Fibroblast of lung (primary cell): ENCODE measurements at places on chromosomes 7 and 10.

- no peak for DNase-seq
Observed at GRCh38 chr7:55515569-55516279, 56.6 kb downstream of the VOPP1 start.

- no peak for DNase-seq
Observed at GRCh38 chr10:90947030-90947960, 26.4 kb upstream of the ANKRD1 start.

- DNase-seq, result peak; percentile 94
Observed at GRCh38 chr10:25047591-25048301, 31.3 kb downstream of the THNSL1 start.

DNA sequence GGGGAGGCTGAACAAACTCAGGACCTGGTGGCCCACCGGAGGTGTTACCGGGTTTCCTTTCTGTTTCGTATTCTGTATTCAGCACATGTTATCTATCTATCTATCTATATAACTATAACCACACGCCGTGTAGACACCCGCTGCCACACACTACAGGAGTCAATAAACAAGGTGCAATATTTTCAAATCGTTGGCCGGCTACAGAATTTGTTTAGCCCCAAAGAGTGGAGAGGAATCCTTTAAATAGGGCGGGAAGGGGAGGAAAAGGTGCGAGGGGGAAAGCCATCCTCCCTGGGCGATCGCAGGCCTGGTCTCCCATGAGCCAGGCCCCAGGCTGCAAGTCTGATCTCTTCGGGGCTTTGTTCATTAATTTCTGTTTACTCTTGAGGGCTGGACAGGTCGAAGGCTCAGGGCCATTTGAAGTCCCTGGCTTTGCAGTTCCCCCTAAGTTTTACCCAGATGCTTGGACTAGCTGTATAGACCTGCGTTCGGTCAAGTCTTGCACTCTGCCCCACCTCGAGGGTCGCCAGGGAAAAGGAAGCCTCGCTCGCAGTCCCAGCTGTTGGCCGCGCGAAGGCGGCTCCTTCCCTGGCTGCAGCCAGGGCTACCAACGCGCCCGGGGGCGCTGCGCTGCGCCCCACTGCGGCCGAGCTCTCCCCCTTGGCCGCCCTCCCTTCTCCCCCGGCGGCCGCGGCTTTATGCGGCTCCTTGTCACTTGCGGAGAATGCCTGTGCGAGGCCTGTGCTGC is 3.8 kb downstream of the NKX2-3 start:
- DNase-seq, result no peak

DNA sequence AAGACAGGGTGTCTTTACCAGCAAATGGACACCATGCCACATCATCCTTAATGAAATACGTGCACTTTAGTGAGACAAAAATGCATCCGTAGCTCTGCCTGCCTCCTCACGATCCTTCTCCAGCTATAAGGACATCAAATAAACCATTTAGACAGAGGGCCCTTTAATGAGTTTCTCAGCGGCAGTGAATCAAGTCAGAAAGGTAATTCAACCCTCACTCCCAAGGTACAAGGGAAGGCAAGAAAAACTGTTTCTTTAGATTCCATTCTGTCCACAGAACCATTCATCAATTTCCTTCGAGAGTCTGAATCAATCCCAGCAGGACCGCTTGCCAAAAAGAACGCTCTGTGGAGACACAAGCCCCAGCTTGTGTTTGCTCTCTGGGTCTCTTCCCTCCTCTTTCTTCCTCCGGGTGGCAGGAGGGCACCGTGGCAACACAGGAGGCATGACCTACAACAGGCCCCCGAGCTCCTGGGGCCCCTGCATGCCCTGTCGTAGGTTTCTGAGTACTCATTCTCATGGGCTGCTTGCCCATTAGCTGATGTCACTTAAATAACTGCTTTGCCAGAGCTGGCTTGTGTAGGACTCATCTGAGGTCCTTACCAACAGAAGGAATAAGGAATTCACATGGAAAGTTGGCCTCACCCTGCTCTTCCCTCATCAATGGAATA is 297.8 kb upstream of the PRKCQ start:
- DNase-seq, result peak; percentile 35

DNA sequence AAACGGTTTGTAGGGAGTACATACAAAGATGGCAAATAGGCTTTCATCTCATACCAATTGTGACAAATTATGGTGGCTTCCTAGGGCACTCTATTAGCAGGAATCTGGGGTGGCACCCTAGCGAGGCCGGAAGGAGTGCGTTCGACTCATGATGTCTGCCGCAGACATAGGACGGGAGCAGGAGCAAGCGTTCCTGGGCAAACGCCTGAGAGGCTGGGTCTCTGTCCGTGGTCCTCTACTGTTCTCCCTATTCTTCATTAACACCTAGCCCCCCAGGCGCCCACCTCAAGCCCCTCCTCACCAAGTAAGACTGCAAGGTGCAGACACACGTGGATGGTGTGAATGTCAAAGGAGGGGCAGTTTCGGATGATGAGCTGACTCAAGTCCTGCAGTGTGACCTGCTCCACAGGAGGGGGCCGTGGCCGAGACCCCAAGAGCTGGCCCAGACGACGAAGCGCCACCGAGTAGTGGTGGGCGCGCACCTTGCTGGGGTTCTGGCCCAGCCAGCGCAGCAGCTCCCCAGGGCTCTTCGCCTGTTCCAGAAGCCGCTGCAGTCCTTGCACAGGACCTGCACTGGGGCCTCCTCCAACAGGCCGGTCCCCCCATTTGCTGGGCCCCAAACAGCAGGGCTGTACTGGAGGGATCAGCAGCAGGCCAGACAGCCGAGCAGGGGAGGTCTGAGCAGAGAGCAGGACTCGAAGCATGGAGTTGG is 1.3 kb downstream of the FASTK start:
- no peak for DNase-seq

GRCh38 chr7:111982133-111982532 is 224.1 kb downstream of the DOCK4 start:
- DNase-seq, result peak; percentile 57

GRCh38 chr7:151805191-151805590 is 71.7 kb downstream of the PRKAG2 start:
- no peak for DNase-seq

- peak; percentile 24 for DNase-seq
Observed at GRCh38 chr7:69598487-69599285, 411 bp downstream of the AUTS2 start.

- no peak for DNase-seq
Observed at GRCh38 chr7:22677680-22678079, 49.3 kb upstream of the IL6 start.

- no peak for DNase-seq
Observed at GRCh38 chr7:25861601-25862260, 290.3 kb upstream of the NFE2L3 start.

- DNase-seq, result peak; percentile 34
Observed at GRCh38 chr10:69817078-69817581, 15.4 kb downstream of the COL13A1 start.

- no peak for DNase-seq
Observed at GRCh38 chr10:115046686-115047236, 46.4 kb upstream of the ATRNL1 start.

DNA sequence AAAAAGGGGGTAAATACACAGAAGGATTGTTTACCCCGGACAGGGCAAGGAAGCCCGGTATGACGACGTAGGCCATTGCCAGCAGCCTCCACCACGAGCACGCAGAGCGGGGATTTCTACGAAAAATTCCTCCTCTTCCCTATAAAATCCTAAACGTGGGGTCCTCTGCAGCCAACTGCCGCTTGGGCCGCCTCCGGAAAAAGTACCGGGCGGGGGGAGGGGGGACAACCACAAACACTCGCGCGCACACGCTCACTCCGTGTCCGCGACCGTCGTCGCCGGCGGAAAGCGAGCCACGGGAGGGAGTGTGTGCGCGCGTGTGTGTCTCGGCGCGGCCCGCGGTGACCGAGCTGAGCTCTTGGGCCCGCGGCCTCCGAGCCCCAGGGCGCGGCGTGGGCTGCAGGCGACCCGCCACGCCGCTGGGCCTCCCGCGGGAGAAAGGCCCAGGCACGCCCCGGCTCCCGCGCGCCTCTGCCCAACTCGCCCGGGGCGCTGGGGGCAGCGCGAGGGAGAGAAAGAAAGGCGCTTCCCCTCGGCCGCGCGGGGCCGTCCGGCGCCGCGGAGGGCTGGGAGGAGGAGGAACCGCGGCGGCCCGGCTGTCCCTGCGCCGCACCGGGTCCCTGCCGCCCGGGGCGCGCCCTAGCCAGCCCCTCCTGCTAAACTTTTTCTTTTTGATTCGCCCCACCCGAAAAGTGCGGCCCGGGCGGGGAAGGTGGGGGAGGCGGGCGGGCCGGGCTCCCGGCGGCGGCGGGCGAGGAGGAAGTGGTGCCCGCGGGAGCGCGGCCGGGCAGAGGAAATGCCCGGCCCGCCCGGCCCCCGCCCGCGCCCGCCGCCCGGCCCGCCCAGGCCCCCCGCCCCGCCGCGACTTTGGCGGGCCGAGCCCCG is 1.5 kb downstream of the CTBP2 start:
- peak; percentile 56 for DNase-seq

DNA sequence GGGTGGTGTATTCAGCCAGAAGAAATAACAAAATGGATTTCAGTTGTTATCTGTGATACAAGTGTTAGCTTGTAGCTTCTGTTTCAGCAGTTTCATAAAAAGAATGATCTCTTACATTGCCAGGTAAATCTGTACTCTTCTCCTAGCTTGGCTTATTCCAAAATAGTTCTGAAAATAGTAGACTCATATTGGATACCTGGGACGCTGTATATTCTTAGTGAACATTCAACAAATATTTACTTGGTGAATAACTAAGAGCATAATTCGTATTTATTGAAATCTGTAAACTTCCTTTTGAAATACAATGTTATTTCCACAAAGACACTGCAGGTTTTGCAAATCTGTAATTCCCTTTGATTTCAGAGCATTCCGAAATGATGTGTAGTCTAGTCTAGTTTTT is 249.2 kb downstream of the ADK start:
- DNase-seq, result no peak

- no peak for DNase-seq
Observed at GRCh38 chr7:156143158-156143557, 330.9 kb upstream of the SHH start.

DNA sequence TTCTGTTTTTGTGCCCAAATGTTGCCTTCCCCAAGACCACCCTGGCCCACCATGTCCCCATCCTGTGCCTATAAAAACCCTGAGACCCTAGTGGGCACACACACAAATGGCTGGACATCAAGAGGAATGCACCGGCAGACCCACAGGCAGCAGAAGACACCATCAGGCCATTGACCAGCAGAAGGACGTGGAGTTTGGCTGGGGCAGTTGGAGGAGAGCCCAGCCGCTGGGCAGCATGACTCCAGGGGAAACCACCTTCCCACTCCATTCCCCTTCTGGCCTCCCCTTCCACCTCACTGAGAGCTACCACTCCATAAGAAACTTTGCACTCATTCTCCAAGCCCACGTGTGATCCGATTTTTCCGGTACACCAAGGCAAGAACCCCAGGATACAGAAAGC is 309.2 kb downstream of the CAMK1D start:
- DNase-seq, result no peak

- DNase-seq, result peak; percentile 67
Observed at GRCh38 chr10:112434988-112435619, 11.6 kb downstream of the ZDHHC6 start.

DNA sequence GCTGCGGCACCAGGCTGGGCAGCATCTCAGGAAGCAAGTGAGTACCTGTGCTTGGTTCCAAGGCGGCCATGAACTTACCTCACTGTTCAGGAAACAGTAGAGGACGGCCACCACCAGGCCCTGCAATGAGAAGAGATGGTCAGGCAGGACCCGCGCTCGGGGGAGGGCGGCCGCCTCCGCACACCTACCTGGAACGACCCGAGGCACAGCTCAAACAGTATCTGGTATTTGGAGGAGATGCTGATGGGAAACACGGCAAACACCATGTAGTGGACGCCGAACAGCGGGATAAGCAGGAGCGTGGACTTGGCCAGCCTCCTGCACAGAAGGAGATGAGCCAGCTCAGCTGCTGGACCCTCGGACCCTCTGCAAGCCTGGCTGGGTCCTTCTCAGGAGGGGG is 112.9 kb downstream of the VIPR2 start:
- DNase-seq, result no peak

GRCh38 chr10:87659571-87660483 is at the start of gene PAPSS2:
Gene PAPSS2 (plus strand): TSS chr10:87659878. CDS start chr10:87659982, 104 bp downstream.
- DNase-seq, result peak; percentile 63

GRCh38 chr7:91310830-91311460 is 46.7 kb downstream of the FZD1 start:
- DNase-seq, result peak; percentile 64

DNA sequence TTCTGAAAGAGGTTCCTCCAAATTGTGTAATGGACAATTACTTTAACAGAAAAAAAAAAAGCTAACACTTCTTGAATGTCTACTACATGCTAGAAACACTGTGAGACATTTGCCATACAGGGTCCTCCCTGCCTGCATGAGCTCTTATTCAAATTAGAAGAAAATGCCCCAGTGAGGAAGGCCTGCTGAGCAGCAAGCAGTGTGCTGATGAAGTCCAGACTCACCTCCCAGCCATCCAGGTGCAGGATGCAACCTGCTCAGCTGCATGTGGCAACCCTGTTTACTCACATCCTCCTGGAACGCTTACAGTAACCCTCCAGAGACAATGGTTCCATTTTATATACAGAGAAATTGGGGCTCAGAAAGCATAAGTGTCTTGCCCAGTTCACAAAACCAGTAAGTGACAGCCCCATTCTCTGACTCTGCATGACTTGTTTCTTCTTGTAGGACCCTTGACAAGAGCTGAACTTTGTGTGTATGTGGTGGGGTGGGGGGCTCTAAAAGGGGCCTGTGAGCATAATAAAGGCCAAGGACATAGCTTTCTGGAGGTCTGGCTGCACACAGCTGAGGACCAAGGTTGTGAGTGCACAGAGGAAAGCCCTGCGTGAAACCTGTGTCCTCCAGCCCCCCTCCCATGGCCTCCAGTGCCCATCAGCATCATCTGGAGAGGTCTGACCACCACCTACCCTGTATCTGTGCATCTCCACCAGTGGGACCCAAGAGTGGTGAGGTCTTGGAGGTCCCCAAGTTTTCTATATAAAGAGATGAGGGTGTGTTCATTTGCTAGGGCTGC is 387.8 kb downstream of the GRID1 start:
- no peak for DNase-seq

DNA sequence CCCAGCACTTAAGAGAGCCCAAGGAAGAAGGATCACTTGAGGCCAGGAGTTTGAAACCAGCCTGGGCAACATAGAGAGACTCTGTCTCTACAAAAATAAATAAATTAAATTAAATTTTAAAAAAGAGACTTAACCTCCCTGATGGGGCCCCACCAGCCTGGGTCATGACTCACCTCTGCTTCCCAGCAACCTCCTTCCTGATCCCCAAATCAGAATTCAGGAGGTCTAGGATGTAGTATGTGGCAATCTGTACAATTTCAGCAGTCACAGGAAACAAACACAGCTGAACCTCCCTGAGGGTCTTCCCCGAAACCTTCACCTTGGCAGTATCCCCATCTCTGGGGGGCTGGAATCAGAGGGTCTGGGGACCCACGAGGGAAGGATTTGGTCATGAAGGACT is 9.7 kb upstream of the PPP1R35 start:
- peak; percentile 57 for DNase-seq

- DNase-seq, result no peak
Observed at GRCh38 chr10:77844177-77844576, 82.4 kb downstream of the DLG5 start.

- DNase-seq, result no peak
Observed at GRCh38 chr10:16976803-16977202, 152.8 kb downstream of the CUBN start.

- DNase-seq, result peak; percentile 69
Observed at GRCh38 chr7:10237306-10237705, 736.4 kb upstream of the PHF14 start.
